ENCODE measurements at places on chromosomes 12 and 14.

- no peak for DNase-seq
These were observed 28.4 kb upstream of the GPR132 start for GRCh38 chr14:105093431-105094192.

- no peak for DNase-seq
These were observed 15.1 kb upstream of the KERA start for GRCh38 chr12:91072931-91073330.

DNA sequence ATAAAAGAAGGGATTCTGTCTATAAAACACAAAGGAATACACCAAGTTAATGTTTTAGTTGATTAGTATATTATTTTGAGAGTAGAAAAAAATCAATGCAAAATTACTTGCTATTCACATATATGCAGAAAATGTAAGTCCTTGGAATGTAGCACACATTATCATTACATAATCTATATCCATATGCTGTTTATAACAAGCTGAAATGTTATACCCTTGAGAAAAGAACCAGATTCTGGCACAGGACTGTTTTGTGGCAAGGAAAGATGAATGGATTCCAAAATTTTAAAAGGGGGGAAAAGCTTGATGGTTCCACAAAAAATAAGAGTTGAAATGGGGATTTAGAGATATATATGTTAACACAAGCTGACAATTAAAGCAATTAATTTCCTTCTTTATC, 153.6 kb downstream of the MSRB3 start:
- DNase-seq, result no peak

- no peak for DNase-seq
These were observed 39.2 kb downstream of the PRIMA1 start for GRCh38 chr14:93749076-93749420.

DNA sequence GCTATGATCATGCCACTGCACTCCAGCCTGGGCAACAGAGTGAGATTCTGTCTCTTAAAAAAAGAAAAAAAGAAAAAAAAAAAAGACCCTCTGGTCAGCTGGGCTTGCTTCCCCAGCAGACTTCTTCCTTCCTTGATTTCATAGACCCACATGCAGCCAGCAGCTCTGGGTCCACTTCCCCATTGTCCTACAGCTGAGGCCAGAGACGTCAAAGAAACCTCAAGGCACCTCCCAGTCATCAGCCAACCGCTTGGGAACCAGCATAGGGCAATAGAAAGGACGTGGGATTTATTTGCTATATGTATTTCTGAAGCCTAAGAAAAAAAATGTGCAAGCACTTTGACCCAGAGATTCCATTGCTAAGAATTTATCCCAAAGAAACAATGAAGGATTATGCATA, 35.4 kb upstream of the SPPL3 start:
- no peak for DNase-seq

GRCh38 chr12:95731519-95731958, 59.0 kb downstream of the NTN4 start:
- DNase-seq, result no peak
